ENCODE measurements at places on chromosomes 5 and 9. TPM values are rescaled to one million over a fixed set of nuclear protein-coding genes. Genes with fewer than 3 reads are reported as not detected.

The CKMT2 gene
- not detected for total RNA-seq

The PCDHAC2 gene
- not detected for total RNA-seq

DNA sequence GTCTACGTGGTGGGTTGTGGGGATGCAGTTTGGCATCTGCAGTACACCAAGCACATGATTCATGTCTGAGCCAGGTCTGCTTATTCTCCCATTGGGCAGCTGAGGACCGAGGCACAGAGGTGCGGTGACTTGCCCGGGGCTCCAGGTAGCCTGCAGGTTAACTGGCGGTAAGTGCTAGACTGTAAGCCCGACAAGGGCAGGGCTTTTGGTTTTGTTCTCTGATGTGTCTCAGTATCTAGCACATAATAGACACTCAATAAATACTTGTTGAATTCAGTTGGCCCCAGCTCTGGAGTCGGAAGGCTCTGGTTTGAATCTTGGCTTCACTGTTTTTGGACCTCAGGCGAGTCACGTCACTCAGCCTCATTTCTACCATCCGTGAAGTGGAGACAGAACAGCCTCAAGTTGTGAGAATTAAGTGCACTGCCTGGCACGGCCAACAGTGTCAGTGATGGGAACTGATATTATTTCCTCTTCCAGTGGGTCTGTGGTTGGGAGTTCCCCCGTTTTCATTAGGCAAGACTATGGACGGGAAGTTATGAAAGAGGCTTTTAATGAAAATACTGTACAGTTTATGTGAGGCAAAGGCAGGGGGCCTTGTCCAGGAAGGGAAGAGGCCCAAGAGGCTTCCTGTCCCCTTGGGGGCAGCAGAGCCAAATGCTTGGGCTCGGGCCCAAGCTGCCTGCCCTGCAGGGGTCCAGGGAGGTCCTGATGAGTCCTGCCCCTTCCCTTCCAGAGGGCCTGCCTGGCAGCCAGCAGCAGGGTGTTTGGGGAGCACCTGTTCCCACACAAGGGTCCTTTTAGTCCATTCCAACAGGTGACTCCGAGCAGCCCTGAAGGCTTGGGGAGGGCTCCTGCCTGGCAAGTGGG, 3.3 kb downstream of the PRELID1 start:
- peaks cover 39% of the 10 kb centered on the region for H3K4me1 ChIP-seq
- H3K36me3 ChIP-seq, result peaks cover 19% of the 10 kb centered on the region
- DNase-seq, result no peak
- H3K4me3 ChIP-seq, result no peak overlapping the region

DNA sequence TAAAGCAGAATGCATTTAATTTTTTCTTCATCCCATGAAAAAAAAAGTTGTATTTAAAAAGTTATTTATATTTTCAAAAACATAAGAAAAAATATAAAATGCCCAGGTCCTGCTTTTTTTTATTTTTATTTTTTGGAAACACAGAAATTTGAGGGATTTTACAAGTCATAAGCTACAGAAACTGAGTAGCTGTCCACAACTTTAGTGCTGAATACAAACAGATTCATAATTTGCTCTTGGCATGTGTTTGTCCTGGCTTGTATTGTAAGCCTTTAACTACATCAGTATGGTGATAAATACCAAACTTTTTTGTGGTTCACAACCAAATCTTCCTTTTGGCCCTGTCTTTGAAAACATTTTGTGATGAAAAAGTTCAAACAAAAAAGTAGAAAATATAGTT, 7.5 kb upstream of the PLCXD3 start:
- H3K27ac ChIP-seq, result no peak overlapping the region
- no peaks in the 10 kb centered on the region for H3K27me3 ChIP-seq
- no peak overlapping the region for H3K4me3 ChIP-seq
- DNase-seq, result no peak
- no peaks in the 10 kb centered on the region for H3K4me1 ChIP-seq
- H3K36me3 ChIP-seq, result no peaks in the 10 kb centered on the region

- no peak overlapping the region for H3K4me3 ChIP-seq
- DNase-seq, result no peak
- no peaks in the 10 kb centered on the region for H3K4me1 ChIP-seq
- H3K36me3 ChIP-seq, result no peaks in the 10 kb centered on the region
- no peak overlapping the region for H3K27ac ChIP-seq
- H3K27me3 ChIP-seq, result no peaks in the 10 kb centered on the region
These were observed 56.9 kb upstream of the ALDH1A1 start for GRCh38 chr9:73009649-73010288.

DNA sequence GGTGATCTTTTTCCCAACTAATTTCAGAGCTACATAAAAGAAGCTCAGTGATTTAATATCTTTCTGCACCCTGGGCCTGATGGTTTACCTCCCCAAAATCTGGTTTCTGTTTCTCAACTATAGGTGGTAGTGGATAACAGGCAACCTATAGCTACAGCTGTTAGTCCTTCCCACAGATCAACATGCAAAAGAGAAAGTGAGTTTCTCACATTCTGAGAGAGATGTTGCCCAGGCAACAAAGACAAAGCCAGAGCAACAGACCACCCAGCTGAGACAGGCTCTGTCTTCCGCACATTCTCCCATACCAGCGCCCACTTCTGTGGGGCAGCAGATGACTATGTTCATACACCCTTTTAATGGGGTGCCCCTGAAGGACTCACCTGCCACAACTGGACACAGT, 40.7 kb upstream of the PPP2R2B start:
- H3K27me3 ChIP-seq, result no peaks in the 10 kb centered on the region
- peaks cover 14% of the 10 kb centered on the region for H3K4me1 ChIP-seq
- no peak overlapping the region for H3K27ac ChIP-seq
- no peak overlapping the region for H3K4me3 ChIP-seq
- DNase-seq, result no peak

- no peak for DNase-seq
- no peak overlapping the region for H3K27ac ChIP-seq
- H3K36me3 ChIP-seq, result no peaks in the 10 kb centered on the region
- H3K4me1 ChIP-seq, result no peaks in the 10 kb centered on the region
- no peaks in the 10 kb centered on the region for H3K27me3 ChIP-seq
These were observed 100.7 kb downstream of the SLIT3 start for GRCh38 chr5:169200125-169200778.

Data from CD8-positive, alpha-beta memory T cell (primary cell).